ENCODE measurements at places on chromosomes 7 and 10.
A peak's percentile ranks its signal among the peaks of the same experiment; 100 is the strongest.

- no peak for DNase-seq
Observed at GRCh38 chr10:49690698-49691356, 11.4 kb downstream of the C10orf53 start.

DNA sequence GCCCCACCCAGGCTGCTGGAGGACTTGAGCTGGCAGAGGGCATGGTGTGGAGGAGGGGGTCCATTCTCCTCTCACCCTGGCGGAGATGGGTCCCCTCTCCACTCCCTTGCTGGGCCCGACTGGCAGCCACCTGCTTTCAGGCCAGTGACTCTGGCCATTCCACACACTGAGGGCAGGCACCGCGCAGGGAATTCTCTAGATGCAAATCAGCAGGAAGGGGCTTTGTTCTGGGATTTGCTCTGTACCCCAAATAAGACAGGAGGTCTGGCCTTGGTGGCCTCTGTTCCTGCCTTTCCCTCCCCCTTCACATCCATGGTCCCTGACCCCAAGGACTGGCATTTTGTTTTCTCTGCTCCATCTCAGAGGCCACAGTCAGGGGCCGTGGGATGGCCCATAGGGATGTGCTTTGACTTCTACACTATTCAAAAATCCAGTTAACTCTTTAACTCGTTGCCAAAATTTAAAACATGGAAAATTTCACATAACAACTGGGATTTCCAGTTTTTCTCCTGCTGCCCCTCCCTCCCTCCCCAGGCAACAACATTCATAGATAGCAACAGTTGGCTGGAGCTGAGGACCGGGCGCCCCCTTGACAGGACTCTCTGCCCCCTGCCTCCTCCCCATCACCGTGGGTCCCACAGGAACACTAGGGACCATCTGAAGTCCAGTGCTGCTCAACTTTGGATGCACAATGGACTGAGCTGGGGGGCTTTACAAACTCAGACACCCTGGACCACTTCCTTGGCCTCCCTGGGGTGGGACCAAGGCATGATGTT is 33.9 kb downstream of the PPIF start:
- DNase-seq: no peak

DNA sequence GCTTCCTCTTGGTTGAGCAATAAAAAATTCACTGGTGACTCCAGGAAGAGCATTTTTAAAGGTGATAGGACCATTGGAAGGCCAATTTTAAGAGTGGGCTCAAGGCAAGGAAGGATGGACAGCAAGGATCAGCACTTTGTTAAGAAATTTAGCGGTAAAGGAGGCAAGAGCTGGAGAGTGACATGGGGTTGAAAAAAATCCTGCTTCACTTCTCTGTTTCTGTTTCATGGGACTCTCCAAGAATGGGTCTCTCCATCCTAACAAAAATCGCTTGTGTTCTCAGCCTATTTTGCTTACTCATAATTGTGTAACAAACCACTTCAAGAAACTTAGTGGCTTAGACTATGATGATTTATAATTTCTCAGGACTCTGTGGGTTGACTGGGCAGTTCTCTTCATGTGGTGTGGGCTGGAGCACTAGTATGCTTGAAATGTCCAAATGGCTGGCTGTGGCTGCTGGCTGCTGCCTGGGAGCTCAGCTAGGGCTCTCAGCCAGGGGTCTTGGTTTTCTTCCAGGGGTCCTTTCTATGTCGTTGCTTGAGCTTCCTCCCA is 59.8 kb upstream of the ZNRF2 start:
- no peak for DNase-seq

GRCh38 chr10:71077143-71077581 is 135.2 kb upstream of the UNC5B start:
- DNase-seq: no peak

- DNase-seq: no peak
Observed at GRCh38 chr10:129593953-129594352, 126.9 kb downstream of the MGMT start.

GRCh38 chr10:80137920-80138319 is 5.4 kb downstream of the PLAC9 start:
- no peak for DNase-seq

- DNase-seq: peak; percentile 40
Observed at GRCh38 chr10:123972481-123973401, 81.1 kb upstream of the CPXM2 start.

DNA sequence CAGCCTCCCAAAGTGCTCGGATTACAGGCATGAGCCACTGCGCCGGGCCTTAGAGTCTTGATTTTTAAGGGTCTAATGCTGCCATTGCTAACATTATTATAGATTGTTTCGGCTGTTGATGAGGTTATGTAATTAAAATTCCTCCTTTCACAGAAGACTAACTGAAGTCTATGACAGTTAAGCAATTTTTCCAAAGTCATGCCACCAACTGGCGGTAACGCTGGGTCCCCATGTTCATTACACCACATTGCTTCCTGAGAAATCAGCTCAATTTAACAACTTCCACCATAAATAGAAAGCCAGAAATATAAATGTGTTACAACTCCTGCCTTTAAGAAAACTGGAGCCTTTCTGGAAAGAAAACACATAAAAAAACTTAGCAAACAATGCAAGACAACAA is 3.5 kb downstream of the ERLIN1 start:
- no peak for DNase-seq

- peak; percentile 85 for DNase-seq
Observed at GRCh38 chr7:3880228-3880987, 579.4 kb downstream of the SDK1 start.

- DNase-seq: no peak
Observed at GRCh38 chr7:37425498-37425897, 23.2 kb downstream of the ELMO1 start.

DNA sequence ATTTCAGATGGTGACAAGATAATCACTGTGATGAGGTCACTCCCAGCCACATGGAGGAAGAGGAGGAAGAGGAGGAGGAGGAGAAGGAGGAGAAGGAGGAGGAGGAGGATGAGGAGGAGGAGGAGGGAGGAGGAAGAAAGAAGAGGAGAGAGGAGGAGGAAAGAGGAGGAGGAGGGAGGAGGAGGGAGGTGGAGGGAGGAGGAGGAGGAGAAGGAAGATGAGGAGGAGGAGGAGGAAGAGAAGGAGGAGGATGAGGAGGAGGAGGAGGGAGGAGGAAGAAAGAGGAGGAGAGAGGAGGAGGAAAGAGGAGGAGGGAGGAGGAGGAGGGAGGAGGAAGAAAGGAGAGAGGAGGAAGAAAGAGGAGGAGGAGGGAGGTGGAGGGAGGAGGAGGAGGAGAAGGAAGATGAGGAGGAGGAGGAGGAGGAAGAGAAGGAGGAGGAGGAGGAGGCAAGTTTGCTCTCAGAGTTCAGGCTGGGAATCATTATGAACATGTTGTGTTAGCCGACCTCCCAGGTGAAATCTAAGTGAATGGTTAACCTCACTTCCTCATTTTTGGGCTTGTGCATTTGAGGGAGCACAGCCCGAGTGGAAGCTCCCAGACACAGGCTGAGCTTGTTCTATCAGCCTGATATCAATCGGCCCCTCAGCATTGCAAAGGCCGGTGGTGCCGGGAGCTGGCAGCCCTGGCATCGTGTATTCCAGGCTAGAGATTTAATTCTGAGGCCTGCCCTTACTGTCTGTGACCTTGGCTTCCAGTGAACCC is 236.2 kb upstream of the PITRM1 start:
- no peak for DNase-seq

- no peak for DNase-seq
Observed at GRCh38 chr7:121279060-121279620, 49.7 kb upstream of the WNT16 start.

GRCh38 chr10:58641095-58641531 is 128.4 kb downstream of the BICC1 start:
- DNase-seq: peak; percentile 0

- DNase-seq: no peak
Observed at GRCh38 chr7:43458330-43459018, 124.4 kb upstream of the STK17A start.

DNA sequence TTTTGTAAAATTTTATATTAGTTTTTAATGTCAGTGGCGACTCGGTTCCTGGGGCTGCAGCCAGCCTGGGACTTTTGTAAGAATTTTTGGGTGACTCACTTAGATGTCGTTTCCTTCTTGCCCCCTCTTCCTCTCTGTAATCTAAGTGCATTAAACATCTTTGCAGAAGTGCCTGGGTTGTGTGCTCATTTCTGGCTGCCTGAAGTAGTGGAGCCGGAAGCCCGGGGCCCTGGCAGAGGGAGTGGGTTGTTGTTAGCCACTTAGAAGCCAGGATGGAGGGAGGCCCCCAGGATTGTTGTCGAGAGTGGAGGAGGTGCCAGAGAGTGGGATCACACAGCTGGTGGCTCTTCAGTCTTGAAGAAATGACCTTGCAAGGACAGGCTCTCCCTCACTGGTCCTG is 11.0 kb upstream of the TRIM8 start:
- DNase-seq: no peak

- no peak for DNase-seq
Observed at GRCh38 chr10:88800152-88801125, 2.1 kb upstream of the LIPM start.

GRCh38 chr10:22978287-22978686 is 50.4 kb downstream of the ARMC3 start:
- no peak for DNase-seq

DNA sequence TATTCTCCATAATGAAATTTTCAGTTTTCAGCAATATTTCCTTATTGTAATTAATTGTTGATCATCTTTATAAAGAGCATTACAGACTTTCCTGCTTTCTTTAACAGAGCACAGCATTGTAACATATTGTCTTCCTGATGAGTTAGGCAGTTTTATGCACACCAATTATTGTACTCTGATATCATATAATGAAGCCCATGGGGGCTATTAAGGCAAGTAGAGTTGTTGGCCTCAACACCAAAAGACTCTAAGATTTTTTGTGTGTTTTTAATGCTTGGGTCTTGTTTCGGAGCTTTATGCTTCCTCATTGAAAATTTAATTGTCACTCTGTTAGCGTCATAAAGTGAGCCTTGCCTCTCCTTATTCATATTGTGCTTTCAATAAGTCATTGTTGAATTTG is 49.2 kb upstream of the ARID5B start:
- DNase-seq: no peak

- no peak for DNase-seq
Observed at GRCh38 chr7:127858915-127859189, 172.4 kb downstream of the LRRC4 start.

DNA sequence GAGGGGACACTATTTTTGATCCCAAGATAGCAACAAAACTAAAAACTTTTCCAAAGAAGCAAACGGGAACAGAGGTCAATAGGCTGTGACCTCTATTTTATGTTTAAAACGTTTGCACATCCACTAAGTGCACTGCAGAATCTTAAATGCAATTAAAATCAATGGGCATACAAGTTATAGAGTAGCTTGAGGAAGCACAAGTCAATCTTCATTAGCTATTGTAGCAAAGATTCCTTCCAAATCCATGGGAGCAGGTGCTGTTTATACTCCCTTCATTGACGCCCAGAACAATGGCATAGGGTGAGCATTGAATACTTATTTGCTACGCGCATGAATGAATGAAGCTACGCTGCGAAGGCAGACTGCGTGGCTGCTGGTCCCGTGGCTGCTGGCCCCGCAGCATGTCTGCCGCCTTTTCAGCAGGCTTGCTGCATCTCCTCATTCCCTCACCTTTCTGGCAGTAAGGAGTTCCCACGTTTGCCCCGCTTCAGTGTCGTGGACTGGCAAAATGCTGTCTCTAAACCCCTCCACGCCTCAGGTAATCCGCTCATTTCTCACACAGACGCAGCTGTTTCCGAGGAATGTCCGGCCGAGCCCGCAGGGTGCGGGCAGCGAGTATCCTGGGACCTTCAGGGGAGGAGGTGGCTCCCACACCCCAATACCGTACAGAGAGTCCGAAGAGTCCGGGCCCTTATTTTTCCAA is 754 bp upstream of the PHYHIPL start:
- no peak for DNase-seq

- DNase-seq: peak; percentile 26
Observed at GRCh38 chr10:100744987-100745881, at the start of gene PAX2. Gene PAX2, plus strand, starts transcription at chr10:100745582. Its CDS starts 679 bp downstream, at chr10:100746261.

DNA sequence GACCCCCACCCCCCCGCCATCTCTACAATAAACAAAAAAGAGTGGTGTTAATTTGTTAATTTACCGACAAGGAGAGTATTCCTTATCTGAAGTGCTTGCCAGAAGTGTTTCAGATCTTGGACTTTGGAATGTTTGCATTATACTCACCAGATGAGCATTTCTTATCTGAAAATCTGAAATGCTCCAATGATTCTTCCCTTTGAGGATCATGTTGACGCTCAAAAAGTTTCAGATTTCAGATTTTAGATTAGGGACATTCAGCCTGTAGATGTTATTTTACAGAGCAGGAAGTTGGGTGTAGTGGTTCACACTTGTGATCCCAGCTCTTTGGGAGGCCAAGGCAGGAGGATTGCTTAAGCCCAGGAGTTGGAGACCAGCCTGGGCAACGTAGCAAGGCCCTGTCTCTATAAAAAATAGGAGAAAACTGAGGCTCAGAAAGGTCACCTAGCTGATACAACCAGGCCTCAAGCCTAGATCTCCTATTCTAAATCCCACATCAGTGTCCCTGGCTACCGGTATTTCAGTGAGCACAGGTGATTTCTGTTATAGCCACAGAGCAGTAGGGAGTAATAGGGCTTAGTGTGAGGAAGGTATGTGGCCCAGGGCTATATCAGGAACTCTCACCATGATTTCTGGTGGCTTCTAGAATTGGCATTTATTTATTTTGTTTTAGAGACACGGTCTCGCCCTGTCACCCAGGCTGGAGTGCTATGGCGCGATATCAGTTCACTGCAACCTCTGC is 35.4 kb downstream of the TMEM120A start:
- DNase-seq: no peak

DNA sequence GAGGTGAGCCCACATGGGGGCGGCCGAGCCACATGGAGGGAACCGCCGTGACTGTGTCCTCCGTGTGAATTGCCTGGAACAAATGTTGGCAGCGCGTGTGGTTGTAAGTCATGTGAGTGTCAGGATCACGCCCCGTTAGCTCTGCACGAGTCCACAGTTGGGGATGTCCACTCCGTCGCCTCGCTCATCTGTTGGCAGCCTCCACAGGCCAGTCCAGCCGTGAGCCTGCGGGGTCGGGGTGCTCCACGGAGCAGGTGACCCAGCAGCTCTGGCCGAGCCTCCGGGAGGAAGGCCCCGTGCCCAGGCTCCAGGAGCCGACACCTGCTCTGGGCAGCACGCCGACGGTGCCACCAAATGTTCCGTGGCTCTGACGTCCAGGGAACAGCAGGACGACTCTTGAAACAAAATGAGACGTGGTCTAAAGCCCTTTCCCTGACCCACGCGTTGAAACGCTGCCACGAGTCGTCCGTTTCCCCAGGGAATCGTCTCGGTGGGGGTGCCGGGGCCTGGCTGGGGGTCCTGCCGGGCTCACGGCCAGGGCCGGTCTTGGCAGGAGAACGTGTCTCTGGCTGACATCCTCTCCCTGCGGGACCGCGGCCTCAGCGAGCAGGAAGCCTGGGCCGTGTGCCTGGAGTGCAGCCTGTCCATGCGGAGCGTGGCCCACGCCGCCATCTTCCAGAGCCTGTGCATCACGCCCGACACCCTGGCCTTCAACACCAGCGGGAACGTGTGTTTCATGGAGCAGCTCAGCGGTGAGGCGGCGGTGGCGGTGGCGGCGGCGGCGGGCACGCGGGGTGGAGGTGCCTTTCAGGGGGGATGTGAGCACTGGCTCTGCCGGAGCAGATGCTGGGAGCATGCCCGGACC is 7.0 kb downstream of the KNDC1 start:
- DNase-seq: no peak

- no peak for DNase-seq
Observed at GRCh38 chr10:3789621-3790020, 4.6 kb upstream of the KLF6 start.
